ENCODE measurements at places on chromosomes 2 and 18. TPM values are rescaled to one million over a fixed set of nuclear protein-coding genes. Genes with fewer than 3 reads are reported as not detected.

DNA sequence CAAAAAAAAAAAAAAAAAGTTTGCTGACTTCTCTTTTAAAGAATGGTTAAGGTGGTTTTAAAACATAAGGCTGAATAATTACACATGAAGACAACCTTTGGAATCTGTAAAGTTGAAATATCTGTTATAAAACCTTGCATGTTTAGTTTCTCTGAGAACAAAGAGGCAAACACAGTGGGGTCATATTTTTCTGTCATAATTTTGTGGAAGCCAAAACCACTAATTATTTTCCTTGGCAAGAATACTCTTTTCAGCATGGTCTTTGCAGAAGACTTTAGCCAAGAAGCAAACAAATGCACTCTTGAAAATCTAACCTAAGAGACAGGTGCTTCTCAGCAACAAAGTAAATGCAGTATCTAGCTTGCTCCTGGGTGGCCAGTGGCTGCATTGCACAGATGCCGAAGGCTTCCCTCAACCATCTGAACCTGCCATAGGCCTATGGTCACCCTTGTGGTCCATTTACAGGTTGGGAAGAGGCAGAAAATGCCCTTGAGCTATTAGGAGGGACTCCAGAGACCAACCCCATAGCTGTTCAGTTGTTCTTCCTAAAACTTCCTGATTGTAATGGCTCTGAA lies 44.8 kb downstream of the ZAP70 start:
- H3K4me3 ChIP-seq: no peak overlapping the region
- H3K36me3 ChIP-seq: no peaks in the 10 kb centered on the region
- DNase-seq: no peak
- peaks cover 30% of the 10 kb centered on the region for H3K4me1 ChIP-seq
- H3K27ac ChIP-seq: no peak overlapping the region

DNA sequence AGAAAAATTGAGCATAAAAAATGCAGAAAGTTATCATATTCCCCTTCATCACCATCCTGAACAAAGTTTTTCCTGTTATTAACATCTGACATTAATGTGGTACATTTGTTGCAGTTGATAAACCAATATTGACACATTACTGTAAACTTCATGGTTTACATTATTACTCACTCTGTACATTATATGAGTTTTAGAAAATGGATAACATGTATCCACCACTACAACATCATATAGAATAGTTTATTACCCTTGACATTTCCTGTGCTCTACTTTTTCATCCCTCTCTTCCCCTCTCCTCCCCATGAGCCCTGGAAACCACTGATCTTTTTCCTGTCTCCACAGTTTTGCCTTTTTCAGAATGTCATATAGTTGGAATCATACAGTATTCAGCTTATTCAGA lies 618.6 kb upstream of the TMEFF2 start:
- H3K4me3 ChIP-seq: no peak overlapping the region
- no peak for DNase-seq
- H3K4me1 ChIP-seq: no peaks in the 10 kb centered on the region
- no peak overlapping the region for H3K27ac ChIP-seq

GRCh38 chr2:86038291-86039081 lies 67.2 kb downstream of the POLR1A start:
- peaks cover 16% of the 10 kb centered on the region for H3K36me3 ChIP-seq
- H3K27ac ChIP-seq: peak overlapping the region; percentile 91
- DNase-seq: peak; percentile 75
- peaks cover 64% of the 10 kb centered on the region for H3K4me1 ChIP-seq

- H3K36me3 ChIP-seq: no peaks in the 10 kb centered on the region
- no peak for DNase-seq
- H3K27me3 ChIP-seq: no peaks in the 10 kb centered on the region
- H3K27ac ChIP-seq: no peak overlapping the region
Observed at GRCh38 chr2:117349687-117350086, 464.8 kb upstream of the DDX18 start.

The MEP1B gene
- total RNA-seq: 0.20 TPM

- H3K27me3 ChIP-seq: peaks cover 16% of the 10 kb centered on the region
- no peak overlapping the region for H3K4me3 ChIP-seq
- no peaks in the 10 kb centered on the region for H3K4me1 ChIP-seq
- no peak for DNase-seq
- no peaks in the 10 kb centered on the region for H3K36me3 ChIP-seq
- H3K27ac ChIP-seq: no peak overlapping the region
Observed at GRCh38 chr2:11541693-11542274, 7.9 kb downstream of the GREB1 start.

- no peak overlapping the region for H3K27ac ChIP-seq
- DNase-seq: no peak
- no peaks in the 10 kb centered on the region for H3K36me3 ChIP-seq
- no peak overlapping the region for H3K4me3 ChIP-seq
Observed at GRCh38 chr2:2409481-2409880, 78.4 kb upstream of the MYT1L start.

The PPP1R1C gene
- total RNA-seq: not detected

DNA sequence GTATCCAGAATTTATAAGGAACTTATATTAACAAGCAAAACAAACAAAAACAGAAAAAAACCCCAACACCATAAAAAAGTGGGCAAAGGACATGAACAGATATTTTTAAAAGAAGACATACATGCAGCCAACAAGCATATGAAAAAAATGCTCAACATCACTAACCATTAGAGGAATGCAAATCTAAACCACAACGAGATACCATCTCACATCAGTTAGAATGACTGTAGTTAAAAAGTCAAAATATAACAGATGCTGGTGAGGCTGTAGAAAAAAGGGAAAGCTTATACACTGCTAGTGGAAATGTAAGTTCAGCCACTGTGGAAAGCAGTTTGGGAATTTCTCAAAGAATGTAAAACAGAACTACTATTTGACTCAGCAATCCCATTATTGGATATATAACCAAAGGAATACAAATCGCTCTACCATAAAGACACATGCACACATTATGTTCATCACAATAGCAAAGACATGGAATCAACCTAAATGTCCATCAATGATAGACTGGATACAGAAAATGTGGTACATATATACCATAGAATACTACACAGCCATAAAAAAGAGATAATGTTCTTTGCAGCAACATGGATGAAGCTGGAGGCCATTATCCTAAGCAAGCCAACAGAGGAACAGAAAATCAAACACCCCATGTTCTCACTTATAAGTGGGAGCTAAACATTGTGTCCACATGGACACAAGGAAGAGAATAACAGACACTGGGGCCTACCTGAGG lies 25.3 kb downstream of the PREPL start:
- H3K27me3 ChIP-seq: no peaks in the 10 kb centered on the region
- H3K27ac ChIP-seq: no peak overlapping the region
- H3K4me1 ChIP-seq: no peaks in the 10 kb centered on the region
- peaks cover 39% of the 10 kb centered on the region for H3K36me3 ChIP-seq

DNA sequence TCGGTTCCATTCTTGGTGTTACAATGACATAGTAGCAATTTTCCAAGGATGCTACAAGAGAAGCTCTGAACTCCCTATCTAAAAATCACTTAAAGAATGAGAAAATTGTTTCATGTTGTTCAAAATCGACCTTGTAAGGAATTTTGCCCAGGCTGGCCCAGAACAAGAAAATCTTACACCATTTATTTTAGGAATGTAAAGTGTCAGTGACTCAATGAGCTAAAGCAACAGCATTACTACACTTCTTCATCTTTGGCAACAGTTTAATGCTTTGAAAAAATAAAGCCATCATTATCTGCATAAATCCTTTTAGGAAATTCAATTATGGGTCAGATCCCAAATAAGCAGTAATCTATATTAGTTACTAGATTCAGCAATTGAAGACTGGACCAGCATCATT lies 38.6 kb downstream of the SLC25A12 start:
- no peak for DNase-seq
- no peaks in the 10 kb centered on the region for H3K4me1 ChIP-seq
- no peak overlapping the region for H3K4me3 ChIP-seq
- no peak overlapping the region for H3K27ac ChIP-seq
- no peaks in the 10 kb centered on the region for H3K27me3 ChIP-seq
- H3K36me3 ChIP-seq: peaks cover 6% of the 10 kb centered on the region

DNA sequence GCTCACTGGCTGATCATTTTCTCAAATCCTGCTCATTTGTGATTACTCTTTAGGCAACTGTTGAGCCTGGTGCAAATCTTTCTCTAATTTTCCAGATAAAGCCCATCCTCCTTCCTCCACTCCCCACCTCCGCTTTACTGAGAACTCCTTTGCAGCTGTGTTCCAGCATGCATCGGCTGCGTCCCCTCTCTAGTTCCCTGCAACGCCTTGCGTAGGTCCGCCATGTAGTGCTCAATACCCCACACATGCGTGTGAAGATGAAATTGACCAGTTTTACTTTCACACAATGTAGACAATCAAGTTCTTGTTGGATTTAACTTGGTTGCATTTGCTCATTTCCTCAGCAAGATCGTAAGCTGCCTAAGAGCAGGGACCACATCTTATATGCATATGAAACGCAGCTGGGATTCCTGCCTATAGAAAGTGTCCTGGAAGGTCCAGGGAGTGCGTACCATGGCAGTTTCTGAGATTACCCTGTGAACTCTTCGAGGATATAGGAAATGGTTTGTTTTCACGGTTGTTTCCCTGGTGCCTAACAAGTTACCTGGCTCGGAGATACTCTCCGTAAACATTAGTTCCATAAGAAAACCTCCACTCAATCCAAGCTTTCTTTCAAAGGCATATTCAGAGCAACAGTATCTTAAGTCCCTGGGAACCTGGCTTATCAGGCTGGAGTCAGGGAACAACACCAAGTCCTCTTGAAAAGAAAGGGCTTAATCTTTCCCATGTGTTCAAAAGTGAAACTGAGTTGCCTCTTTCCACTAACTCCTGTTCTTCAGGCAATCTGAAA lies 766.4 kb upstream of the ID2 start:
- DNase-seq: no peak
- no peak overlapping the region for H3K4me3 ChIP-seq
- H3K36me3 ChIP-seq: no peaks in the 10 kb centered on the region
- H3K27ac ChIP-seq: no peak overlapping the region
- H3K4me1 ChIP-seq: peaks cover 6% of the 10 kb centered on the region

- no peaks in the 10 kb centered on the region for H3K36me3 ChIP-seq
- H3K27me3 ChIP-seq: peaks cover 53% of the 10 kb centered on the region
- no peak for DNase-seq
- no peak overlapping the region for H3K27ac ChIP-seq
- H3K4me3 ChIP-seq: no peak overlapping the region
- peaks cover 9% of the 10 kb centered on the region for H3K4me1 ChIP-seq
Observed at GRCh38 chr2:75559680-75560021, 1.1 kb downstream of the EVA1A start.

DNA sequence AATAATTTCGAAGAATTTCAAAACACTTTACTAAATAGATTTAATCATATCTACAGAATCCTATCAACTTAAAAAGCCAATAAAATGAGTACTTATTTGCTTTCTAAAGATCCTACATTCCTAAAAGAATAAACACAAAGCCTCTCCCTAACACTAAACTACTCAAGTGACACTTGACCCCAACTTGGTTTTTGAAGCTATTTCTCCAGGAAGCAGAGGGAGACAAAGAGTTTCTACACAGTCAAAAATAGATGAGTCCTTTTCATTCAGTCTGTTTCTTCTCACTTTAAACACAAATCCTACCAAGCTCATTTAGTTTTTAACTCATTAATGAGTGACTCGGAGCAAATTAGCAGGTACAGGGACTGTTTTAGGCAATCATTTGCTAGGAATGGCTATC lies 2.1 kb downstream of the ATL2 start:
- H3K4me3 ChIP-seq: peak overlapping the region; percentile 89
- H3K4me1 ChIP-seq: peaks cover 21% of the 10 kb centered on the region
- DNase-seq: no peak
- peak overlapping the region; percentile 79 for H3K27ac ChIP-seq
- no peaks in the 10 kb centered on the region for H3K27me3 ChIP-seq
- H3K36me3 ChIP-seq: no peaks in the 10 kb centered on the region

The POLR1B gene
- 42.6 TPM for total RNA-seq

The GAD1 gene
- total RNA-seq: 0.76 TPM

The ACOXL gene
- 2.5 TPM for total RNA-seq

GRCh38 chr18:477565-477964 lies 22.9 kb downstream of the COLEC12 start:
- no peaks in the 10 kb centered on the region for H3K36me3 ChIP-seq
- DNase-seq: no peak
- no peak overlapping the region for H3K4me3 ChIP-seq

The ERFE gene
- total RNA-seq: 3.8 TPM

The AKAIN1 gene
- total RNA-seq: not detected

DNA sequence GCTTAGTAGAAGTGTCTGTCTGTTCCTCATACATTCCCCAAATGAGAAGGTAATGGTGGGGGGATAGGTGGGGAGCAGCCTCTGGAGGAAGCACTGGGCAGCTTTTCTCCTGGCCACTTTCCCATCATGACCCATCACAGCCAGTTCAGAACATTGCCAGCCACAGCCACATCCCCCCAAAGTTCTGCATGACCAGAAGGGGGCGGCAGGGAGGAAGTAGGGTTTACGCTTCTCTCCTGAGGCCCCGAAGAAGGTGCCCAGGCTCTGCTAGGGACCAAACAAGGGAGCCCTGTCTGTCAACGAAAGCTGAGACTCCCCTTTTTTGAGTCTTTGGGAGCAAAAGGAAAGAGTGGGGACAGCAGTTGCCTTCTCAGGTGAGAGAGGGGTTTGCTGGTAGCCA lies 7.7 kb downstream of the IGFBP5 start:
- no peaks in the 10 kb centered on the region for H3K36me3 ChIP-seq
- no peak for DNase-seq
- no peak overlapping the region for H3K4me3 ChIP-seq

The IL1B gene
- total RNA-seq: 12.0 TPM

The PAX8 gene
- total RNA-seq: 0.64 TPM

The CCDC142 gene
- total RNA-seq: 31.8 TPM

The ANO7 gene
- 7.1 TPM for total RNA-seq

The CCDC85A gene
- not detected for total RNA-seq

- H3K4me1 ChIP-seq: no peaks in the 10 kb centered on the region
- DNase-seq: no peak
- peaks cover 5% of the 10 kb centered on the region for H3K27me3 ChIP-seq
- H3K4me3 ChIP-seq: no peak overlapping the region
Observed at GRCh38 chr18:58408665-58409064, 220.2 kb downstream of the ALPK2 start.

DNA sequence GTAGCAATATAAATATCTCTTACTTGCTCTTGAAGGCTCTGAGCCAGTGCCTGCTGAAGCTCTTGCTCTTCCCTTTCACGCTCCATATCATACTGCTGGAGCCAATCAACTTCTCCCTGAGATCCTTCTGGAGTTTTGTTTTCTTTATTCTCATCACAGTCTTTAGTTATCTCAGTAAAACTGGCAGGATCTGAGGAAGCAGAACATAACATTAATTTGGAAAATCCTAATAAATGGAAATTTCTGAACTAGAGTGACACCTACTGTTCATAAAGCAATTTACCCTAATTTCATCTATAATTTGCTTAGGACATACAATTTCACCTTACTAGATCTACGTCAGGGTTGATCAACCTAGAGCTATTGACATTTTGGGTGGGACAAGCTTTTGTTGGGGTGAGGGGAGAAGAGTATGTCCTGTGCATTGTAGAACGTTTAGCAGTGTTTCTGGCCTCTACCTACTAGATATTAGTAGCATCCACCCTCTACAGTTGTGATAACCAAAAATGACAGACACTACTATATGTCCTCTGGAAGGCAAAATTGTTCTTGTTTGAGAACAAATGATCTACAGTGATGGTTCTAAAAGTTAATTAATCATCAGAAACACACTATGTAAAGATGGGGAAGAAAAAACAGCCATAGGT lies 47.2 kb downstream of the VIL1 start:
- H3K36me3 ChIP-seq: peaks cover 6% of the 10 kb centered on the region
- no peak overlapping the region for H3K4me3 ChIP-seq
- no peaks in the 10 kb centered on the region for H3K27me3 ChIP-seq
- DNase-seq: no peak

Data from natural killer cell treated with Interleukin-12 subunit alpha and Interleukin-12 subunit beta and Interleukin-15 and Interleukin-18, amount 100 ng/mL, for 72 hours (primary cell).